CD4-positive, alpha-beta T cell treated with Interleukin-6 for 4 hours (primary cell): ENCODE measurements at places on chromosomes 11 and 22.

DNA sequence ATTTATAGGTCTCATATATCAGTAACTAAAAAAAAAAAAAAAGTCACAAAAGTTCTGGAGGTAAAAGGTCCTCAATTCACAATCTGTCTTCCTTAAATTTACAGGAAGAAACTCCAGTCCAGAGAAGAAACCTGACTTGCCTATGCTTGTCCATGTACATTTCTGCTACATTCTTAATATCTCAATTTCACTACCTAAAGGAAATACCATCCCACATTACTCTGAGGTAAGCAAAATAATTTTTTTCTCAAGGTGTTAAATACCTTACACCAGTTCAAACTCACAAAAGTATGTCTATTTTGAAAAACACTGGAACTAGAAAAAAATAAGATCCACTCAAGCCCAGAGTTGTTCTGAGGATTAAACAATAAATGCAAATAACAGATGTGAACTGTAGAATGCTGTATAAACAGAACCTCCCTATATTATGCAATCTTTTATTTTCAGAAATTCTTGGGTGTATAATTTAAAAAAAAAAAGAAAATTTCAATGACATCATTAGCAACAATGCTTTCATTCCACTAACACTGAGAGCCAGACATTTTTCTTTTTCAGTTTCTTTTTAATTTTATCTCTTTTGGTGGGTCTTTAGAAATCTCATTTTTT lies 49.9 kb upstream of the GDPD4 start:
- no peak for DNase-seq

GRCh38 chr22:40334899-40335298 lies 11.4 kb upstream of the ADSL start:
- DNase-seq, result no peak

- DNase-seq, result no peak
Measured at GRCh38 chr11:38517991-38518390, 1920.0 kb upstream of the RAG2 start.

DNA sequence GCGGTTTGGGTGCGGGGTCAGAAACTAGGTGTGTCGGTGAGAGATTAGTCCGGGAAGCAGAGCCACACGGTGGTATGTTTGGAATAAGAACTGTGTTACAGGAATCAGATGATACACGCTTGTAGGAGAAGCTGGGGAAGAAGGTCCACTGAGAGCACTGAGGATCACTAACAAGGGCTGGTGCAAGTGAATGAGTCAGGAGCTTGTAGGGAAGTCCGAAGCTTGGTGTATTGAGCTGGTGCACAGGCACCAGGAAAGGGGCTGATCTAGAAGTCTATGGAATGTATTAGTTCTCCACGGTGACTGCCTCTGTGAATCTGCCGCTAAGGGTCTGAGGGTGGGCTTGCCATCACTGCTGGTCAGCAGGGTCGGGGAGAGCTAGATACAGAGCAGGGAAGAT lies 18.8 kb upstream of the GRK3 start:
- no peak for DNase-seq

DNA sequence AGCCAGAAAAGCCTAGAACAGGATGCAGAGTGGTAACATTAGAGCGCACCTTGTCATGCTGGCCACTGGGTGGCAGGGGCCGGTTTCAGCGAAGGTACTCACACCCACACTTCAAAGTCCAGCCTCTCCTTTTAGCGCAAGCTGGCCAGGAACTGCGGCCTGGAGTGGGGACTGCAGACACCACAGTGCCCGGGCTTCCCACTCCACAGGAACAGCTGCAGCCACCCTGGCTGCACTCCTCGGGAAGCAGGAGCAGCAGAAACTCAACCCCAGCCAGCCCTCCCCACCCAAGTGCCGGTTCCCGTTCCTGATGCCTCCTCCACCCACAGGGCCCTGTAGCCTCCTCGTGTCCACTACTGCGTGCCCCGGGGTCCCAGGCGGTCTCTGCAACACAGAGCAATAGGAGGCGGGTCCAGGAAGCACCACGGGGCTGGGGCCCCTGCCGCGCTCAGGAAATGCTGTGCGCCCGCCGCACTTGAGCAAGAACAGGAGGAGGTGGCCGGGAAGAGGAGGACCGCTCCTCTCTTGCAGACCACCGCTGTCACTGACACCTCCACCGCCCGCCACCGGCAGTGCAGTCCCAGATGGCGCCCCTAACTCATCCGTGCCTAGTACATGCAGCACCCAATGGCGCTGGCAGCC lies 2.2 kb downstream of the RFPL2 start:
- peak; percentile 41 for DNase-seq

DNA sequence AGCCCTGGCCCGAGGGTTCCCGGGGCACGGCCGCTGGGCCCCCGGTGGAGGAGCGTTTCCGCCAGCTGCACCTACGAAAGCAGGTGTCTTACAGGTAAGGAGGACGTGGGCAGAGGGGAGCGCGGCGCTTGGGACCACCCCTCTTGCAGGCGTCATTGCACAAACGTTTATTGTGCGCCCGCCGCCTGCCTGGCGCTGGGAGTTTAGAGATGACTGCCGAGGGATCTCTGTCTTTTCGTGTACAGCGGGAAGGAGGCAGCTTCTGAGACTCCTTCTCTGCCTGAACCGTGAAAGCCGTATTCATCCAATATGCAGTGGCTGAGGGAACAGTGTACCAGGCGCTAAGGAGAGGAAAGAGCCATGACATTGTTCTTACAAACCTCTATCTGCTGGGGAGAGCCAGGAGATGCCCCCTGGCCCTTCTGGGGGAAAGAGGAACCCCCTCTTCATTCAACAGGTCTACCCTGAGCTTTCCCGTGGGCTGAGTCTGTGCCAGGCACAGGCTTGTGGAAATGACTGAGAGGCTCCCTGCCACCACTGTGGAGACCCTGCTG lies 13.8 kb upstream of the DGKZ start:
- DNase-seq, result peak; percentile 58

DNA sequence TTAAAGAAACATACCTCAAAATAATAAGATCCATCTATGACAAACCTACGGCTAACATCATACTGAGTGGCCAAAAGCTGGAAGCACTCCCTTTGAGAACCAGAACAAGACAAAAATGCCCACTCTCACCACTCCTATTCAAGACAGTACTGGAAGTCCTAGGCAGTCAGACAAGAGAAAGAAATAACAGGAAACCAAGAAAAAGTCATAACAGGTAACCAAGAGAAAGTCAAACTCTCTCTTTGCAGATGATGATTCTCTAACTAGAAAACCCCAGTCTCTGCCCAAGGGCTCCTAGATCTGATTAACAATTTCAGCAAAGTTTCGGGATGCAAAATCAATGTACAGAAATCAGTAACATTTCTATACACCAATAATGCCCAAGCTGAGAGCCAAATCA lies 35.6 kb downstream of the TMEM123 start:
- DNase-seq, result no peak

DNA sequence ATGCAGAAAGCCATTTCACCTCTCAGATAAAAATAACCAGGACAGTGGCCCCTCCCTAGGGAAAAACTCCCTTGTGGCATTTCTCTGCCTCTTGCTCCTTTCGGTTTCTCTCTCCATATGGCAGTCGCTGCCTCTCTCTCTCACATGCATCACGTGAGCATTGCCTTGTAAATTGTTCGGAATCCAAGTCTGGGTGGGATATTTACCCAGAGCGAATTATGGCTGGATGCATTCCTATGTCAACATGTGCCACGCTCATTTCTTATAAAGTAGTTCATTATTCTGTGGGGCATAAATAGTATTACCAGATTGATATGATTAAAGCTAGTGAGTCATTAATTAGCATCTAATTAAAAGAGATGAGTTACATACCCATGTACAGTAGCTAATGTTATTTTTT lies 392.9 kb downstream of the INSC start:
- DNase-seq, result no peak

- DNase-seq, result no peak
Measured at GRCh38 chr22:19824212-19824925, 30.3 kb downstream of the GNB1L start.

- DNase-seq, result no peak
Measured at GRCh38 chr11:95045812-95046211, 3.4 kb upstream of the KDM4F start.

DNA sequence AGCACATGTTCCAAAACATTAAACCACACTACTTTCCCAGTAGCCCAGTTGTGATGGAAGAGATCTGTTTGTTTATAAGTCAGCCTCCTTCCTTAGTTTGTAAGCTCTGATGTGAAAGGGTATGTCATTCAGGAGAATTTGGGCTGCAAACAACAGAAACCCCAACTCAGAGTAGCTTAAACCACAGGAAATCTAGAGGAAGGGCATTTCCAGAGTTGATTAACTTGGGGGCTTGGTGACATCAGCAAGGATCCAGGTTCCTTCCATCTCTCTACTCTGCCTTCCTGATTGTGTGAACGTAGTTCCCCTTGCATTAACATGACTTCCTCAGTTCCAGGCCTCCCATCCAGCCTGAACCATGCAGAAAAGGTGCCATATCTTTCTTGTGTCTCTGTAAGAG lies 6.5 kb upstream of the FJX1 start:
- no peak for DNase-seq
